Testis (tissue), 5 donors: ENCODE measurements at places on chromosomes 7 and 10. TPM values are rescaled to one million over a fixed set of nuclear protein-coding genes. Genes with fewer than 3 reads are reported as not detected.

DNA sequence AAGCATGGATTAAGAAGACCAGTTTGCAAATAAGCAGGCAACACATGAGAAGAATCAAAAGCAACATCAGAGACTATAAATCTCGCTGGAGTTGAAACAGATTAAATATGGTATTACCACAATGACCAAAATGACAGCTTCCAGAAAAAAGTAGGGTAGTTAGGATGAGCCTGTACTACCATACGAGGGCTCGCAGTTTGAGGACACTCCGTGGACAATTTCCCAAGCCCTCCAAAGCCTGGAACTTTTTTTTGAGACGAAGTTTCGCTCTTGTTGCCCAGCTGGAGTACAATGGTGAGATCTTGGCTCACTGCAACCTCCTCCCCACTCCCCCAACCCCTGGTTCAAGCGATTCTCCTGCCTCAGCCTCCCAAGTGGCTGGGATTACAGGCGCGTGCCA, 1.0 kb downstream of the LRRC17 start:
- no peak for DNase-seq

DNA sequence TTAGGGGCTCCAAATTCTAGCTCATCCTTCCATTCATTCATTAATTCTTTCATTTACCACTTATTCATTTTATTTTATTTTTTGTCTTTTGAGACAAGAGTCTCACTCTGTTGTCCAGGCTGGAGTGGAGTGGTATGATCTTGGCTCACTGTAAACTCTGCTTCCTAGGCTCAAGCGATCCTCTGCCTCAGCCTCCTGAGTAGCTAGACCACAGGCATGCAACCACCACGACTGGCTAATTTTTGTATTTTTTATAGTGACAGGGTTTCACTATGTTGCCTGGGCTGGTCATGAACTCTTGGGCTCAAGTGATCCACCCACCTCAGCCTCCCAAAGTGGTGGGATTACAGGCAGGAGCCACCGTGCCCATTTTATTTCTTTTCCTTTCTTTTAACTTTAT, 31.6 kb downstream of the FGF8 start:
- no peak for DNase-seq

DNA sequence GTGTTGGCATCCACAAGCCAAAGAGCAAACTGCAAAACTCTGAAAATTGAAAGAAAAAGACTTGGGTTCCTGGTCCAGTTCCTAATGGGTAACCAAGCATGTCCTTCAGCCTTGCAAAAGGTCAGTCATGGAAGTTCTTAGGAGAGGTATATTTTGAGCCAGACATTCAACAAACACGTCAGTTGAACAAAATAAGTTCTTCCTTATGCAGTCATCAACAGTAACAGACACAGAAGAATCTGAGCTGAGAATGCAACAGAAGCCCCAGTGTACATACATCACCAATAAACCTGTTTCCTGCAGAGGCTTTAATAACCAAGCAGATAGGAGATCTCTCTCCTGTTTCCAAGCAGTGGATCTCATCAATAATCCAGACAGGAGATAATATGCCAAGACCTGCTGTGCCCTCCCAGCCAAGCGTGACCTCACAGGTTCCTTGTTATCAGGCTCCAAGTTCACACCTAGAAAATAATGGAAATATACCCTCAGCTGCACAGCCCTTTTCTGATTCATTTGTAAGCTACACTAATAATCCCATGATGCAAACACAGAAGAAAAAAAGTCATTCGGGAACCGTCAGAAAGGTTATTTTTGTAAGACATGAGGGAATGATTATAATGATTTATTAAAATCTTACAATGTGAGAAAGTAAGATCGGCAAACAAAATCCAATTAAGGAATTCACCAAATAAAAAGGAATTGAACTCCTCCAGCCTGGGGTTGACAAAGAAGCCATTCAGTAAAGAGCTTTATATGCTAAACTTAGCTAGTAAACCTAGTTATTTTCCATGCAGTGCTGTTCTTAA, 90.7 kb downstream of the DGKI start:
- no peak for DNase-seq

- no peak for DNase-seq
These were observed 19.5 kb upstream of the PDE1C start for GRCh38 chr7:32089678-32090077.

GRCh38 chr10:3639546-3639945, 145.5 kb downstream of the KLF6 start:
- DNase-seq = no peak

The PRLHR gene
- 0.79 TPM for total RNA-seq

The CREB5 gene
- total RNA-seq = 2.0 TPM

The MEOX2 gene
- 4.0 TPM for total RNA-seq

The GHRHR gene
- total RNA-seq = 1.4 TPM
